ENCODE measurements at places on chromosomes 6 and 20.

- no peak for DNase-seq
Observed at GRCh38 chr6:30042914-30043313, 18.2 kb upstream of the POLR1H start.

DNA sequence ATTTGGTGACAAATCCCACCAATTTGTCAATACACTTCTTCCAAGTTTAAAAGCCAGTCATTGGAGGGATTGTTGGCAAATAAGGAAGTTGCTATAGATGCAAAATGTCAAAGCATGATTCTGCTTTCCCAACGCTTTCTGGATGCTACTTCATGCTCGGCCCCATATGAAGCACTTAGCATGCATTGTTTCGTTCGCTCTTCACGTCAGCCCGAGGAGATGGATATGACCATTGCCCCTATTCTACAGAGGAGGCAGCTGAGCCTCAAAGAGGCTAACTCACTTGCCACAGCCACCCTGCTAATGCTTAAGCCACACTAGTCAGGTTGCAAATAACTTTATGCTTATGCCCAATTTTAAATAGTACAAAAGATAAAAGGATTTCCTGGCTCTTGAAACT, 2.8 kb upstream of the NXT1 start:
- no peak for DNase-seq

- DNase-seq, result no peak
Observed at GRCh38 chr6:134714113-134714512, 235.8 kb downstream of the ALDH8A1 start.

GRCh38 chr20:60486315-60486714, 528.1 kb downstream of the CDH26 start:
- no peak for DNase-seq

DNA sequence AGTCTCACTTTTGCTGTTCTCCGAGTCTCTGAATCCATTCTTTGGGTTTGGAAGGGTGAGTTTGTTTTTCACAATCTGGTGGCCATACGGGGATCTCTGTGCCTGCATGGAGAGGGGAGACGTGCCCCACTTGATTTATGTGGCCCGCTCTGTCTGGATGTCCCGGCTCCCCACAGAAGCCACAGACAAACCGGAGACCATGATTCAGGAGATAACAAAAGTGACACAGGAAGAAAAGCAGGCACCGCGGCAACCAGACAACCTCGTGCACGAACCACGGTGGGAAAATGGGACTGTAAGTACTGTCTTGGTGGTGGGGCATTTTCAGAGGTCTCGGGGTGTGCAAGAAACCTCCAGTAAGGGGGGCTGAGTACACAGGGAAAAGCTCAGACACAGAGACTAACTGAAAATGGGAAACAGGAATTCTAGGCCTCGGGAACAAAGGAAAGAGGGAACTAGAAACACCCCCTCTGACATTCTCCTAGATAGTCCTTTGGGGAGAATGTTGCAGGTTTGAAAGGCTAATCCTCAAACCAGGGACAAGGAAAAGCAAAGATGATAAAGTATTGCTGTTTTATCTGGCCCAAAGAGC, 22.1 kb upstream of the ZNF318 start:
- DNase-seq, result no peak

DNA sequence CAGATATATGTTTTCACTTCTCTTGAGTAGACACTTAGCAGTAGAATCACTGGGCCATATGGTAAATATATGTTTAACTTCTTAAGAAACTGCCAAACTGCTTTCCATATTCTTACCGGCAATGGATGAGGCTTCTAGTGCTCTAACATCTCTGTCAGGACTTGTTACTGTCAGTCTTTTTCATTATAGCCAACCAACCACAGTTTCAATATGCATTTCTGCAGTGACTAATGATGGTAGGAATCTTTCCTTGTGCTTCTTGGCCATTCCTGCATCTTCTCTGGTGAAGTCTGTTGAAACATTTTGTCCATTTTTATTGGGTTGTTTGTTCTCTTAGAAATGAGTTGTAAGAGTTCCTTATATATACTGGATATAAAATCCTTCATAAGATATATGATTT, 66.0 kb upstream of the SYNDIG1 start:
- DNase-seq, result no peak

DNA sequence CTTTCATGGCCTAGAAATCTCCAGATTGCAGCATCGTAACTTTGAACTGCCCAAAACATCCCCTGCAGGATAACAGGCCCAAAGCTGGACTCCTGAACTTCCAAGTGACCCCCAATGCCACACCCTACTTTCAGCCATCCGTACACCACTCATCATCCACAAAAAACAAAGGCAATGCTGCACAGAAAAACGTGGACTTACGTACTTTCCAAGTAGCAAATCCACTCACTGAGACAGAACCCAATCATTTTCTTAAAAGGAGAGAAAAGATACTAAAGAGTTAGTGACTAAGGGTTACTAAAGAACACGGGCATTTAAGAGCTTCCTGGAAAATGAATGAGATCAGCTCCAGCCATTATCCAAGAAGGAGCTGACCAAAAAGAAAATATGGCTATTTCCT, 211.0 kb downstream of the WDR27 start:
- no peak for DNase-seq
